NCI-H1092 (cell line): ENCODE measurements at places on chromosomes 6 and 20.

DNA sequence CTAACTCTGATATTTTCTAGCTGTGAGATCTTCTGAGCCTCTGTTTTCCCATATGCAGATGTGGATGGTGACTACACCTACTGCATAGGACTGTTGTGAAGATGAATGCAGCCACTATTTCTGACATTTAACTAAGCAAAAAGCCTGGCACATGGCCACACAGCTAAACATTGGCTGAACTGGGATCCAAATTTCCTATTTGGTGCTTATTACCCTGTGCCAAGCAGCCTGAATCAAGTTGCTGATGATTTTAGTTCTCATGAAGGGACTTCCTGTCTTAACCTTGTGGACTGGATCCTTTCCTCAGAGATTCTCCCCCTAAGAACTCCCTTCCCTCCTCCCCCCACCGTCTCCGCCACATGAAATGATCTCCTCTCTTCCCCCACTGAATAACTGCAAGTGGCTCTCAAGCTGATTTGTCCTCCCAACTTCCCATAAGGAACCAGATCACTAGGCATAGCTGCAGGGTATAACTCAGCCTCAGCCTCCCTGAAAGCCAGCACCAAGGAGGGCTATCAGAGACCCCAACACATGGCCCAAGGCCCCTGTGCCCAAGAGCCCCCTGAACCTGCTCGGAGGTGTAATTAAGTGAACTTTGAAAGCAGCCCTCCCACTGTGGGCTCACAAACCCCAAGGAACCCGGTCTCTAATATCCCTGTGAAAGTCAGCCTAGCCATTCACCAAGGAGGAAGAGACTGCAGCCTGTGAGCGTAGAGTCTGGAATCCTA lies 55.7 kb downstream of the MAFB start:
- no peak for DNase-seq

GRCh38 chr20:47727909-47728361 lies 57.3 kb downstream of the SULF2 start:
- DNase-seq = no peak

DNA sequence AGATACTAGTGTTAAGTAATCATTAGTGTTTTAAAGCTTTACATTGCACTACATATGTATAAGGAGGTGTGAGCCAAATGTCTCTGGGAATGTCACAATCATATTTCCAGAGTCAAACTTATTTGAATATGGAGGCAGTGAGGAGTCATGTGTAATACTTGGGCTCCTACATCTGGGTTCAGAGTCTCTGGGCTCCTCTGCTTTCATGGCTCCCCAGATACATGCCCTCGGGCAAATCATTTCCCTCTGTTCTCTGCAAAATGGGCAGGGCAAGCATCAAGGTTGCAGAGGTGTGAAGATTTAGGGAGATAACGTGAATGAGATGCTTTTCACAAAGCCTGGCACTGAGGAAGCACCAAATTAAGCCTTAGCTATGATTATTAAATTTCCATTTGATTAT lies 138.3 kb upstream of the SGK1 start:
- DNase-seq = no peak

DNA sequence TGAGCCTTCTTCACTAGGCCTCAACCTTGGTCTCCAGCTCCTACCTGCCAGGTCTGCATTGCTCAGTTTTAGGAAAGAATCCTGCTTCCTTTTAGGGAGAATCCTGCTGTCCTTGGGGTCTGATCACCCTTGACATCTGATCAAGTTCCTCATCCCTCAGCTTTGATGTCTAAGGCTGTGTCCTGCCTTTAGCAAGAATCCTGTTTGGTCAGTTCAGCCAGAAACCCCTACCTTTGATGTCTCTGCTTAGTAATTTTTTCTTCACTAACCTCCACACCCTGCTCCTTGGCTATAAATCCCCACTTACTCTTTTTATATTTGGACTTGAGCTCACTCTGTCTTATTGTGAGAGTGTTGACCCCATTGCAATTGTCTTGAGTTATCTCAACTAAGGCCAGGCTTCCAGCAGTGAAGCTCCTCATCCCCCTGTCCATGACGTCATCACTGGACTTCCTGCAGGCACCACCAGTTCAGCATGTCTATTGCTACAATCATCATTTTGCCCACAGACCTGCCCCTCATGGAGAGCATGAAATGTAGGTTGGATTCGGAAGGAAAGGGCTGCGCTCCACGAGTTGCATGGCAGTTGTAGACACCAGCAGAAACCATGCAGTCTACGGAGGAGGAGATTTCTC lies 4.7 kb upstream of the CST5 start:
- DNase-seq = no peak

DNA sequence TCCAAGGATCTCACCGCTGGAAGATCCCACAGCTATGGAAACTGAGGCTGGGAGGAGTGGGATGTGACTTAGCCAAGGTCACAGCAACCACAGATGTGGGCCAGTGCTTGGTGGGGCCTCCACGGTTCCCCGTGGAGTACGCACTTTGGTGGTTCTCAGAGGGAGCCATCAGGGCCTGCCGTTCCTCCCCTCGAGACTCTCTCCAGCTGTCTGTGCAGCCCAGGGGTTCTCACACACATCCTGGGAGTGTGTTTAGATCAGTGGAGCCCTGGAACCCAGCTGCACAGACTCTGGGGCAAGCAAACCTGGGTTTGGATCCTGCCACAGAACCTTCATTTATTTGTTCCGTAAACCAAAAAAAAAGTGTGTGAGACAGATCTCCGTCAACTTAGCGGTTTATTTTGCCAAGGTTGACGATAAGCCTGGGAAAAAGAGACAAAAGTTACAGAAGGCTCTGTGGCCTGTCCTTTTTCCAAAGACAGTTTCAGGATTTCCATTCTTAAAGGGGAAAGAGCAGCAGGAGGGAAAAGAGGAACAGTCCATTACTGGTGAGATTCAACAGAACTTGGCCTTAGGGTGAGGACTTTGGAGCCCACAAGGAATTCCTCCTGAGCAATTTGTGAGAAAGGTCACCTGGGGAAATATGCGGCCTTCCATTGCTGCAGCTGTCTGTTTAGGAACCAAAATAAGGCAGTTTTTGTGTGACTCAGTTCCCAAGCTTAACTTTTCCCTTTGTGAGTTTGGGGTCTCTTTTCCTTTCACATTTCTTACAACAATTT lies 13.6 kb upstream of the MYMX start:
- no peak for DNase-seq

DNA sequence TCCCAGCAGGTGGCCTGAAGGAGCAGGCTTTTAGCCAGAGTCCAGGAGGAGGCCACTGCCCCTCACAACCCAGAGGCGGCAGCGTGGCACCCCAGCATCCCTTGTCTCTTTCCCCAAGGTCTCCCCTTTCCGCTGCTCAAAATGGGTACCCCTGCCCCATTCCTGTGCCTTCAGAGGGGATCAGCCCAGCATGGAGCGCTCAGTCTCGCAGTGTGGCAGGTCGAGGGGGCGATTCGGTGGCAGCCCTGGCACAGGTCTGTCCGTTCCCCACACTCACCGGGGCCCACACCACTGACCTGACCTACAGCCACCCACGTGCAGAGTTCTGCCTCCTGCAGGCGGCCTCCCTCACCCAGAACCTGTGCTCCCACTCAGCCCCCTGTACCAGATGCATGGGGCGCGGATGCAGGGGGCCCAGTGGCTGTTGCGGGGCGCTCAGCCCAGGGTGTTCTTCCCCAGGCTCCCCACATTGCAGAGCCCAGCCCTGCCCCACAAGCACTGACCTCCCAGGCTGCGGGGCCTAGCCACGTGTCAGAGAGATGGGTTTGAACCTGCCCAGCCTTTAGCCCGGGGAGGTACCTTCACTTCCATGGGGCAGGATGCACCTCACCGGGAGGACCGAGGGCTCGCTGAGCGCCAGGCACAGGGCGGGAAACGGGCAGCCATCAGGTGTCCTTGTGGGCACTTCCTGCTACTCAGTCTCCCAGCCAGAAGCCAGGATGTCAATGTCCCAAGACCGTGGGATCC lies 41.8 kb downstream of the DSTN start:
- no peak for DNase-seq

GRCh38 chr20:62198931-62199330 lies 16.1 kb downstream of the MTG2 start:
- no peak for DNase-seq

DNA sequence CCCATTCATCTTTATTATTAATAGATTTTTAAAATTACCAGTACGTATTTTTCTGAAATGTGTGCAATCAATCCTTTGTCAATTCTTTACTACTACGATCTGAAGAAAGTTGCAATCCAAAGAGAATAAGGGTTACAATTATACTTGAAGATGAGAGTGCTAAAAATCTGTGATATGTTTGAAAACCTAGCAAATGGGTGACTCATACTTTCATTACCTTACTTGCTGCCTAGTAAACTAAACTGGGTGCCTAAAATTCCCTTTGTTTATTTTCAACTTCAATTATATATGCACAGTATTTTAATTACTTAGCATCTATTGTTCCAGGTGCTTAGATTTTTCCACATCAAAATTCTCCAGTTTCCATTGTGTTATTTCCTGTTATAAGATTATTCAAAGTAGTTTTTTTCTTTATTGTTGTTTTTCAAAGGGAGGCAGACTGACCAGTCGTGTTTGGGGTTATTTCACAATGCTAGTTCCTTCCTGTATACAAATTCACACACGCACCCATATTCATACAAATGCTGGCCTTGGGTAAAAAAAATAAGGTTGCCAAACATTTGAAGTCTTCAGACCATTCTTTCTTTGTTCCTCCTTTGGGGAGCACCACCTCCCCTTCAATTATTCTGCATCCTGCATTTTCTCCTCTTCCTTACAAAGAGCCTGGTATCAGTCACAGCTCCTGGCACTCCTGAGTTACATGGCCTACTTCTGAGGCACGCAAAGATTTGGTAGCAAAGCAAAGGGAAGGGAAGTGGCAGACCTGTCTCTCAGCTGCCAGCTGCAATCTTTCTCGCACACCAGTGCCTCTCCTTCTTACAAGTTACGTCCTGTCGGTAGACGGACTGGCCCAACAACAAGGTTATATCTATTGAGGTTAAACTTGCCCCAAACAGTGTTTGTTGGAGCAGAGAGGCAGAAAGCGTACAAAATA lies 16.2 kb upstream of the FAM135A start:
- DNase-seq = no peak

DNA sequence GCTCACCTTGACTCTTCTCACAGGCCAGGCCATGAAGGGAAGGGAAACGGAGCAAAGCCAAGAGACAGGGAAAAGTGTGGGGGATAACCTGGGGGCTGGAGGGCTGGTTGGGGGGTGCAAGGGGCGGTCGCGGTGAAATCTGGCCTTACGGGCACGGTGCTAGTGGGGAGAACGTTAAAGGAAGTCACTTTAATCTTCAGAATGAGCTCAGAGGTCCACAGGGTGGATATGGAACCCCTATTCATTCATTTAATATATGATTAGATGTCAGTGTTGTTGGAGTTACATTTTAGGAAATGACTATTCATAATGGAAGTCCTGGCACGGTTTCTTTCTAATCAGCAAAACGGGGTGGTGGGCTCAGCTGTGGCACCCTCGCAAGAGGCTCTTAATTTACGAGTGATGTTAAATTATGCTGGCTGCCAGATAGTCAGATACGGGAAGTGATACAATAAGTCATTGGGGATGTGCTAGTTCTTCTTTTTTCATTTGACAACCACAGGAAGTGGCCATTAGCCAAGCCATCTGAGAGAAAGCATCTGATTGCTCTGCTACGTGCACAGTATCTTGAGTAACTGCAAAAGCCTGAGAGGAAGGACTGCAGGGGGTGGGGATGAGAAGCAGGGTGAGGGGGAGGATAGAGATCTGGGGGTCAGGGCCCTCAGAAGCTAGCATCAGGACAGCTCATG lies 253.0 kb downstream of the QKI start:
- no peak for DNase-seq

GRCh38 chr20:51134405-51134804 lies 111.5 kb upstream of the KCNG1 start:
- no peak for DNase-seq

DNA sequence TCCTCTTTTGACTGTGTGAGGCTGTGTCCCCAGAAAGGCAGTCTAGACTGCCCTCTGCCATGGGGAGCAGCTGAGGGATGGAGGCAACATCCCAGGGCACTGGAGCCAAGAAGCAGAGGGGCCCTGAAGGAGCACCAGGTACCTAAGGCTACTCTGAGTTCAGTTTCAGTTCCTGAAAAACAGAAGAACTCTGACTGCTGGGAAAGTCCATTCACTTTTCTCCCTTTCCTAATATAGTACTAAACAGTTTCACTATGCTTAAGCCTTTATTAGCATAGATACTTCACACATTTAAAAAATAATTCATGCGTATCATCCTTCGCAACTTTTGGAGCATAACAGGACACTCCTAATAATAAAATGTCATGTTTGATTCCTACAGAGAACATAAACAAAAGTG lies 130.0 kb downstream of the FOXC1 start:
- DNase-seq = no peak

DNA sequence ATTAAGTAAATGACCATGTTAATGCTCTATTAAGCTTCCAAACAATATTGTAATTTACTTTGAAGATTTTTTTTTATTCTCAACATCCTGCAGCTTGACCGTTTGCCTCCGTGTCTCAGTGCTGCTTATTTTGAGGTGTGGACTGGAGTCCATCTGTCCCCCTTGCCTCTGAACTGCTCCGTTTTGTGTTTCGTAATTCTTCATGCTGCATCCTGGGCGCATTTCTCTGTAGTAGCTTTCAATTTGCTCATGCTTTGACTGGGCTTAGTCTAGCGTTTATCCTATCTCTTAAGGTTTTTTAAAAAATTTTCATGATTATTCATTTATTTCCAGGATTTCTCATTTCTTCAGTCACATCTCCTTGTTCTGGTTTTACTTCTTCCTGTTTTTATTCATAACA lies 37.8 kb downstream of the PTPN1 start:
- no peak for DNase-seq

- no peak for DNase-seq
Measured at GRCh38 chr6:14053811-14054210, 63.8 kb upstream of the CD83 start.

- no peak for DNase-seq
Measured at GRCh38 chr20:59004493-59004762, 2.6 kb downstream of the CTSZ start.

DNA sequence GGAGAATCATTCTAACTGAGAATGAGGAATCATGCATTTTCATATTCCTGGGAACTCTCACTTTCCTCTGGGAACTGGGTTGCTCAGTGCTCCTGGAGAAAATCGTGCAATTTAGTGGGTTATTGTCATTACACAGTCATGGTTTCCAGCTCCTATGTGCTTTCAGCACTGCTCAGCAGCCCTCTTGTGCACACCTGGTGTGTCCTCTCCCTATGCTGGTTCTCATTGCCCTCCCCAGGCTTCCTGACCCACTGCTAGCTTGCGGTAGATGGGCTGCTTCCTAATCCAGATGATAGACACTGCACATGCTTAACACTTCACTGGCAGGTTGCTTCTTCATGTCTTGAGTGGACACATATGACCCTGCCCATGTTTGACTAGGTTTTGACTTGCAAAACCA lies 39.7 kb downstream of the TMEM200A start:
- no peak for DNase-seq

DNA sequence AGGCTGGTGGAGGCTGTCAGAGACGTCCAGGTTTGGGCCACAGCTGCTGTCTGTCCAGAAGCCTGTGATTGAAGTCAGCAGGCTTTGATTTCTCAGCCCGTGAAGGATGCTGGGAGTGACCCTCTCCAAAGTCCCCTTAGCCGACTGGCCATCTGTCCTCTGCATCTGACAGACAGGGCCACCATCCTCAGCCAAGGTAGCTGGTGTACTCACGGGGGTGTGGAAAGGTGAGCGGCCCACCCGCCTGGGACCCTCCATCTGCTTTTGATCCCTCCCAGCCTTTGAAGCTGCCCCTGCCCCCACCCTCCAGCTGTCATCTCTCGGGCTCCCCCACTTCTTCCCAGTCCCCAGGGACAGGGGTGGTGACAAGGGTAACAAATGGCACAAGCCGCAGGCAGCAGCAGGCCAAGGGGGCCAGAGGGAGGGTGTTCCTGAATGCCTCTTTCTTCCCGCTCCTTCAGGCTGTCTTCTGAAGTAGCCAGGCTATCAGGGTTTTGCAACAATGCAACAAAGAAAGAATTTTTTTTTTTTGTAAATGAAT lies 84.4 kb downstream of the EYA2 start:
- DNase-seq = no peak

GRCh38 chr6:161001421-161001820 lies 9.9 kb downstream of the MAP3K4 start:
- DNase-seq = peak; percentile 43
